ENCODE measurements at places on chromosomes 2 and 18.
A peak's percentile ranks its signal among the peaks of the same experiment; 100 is the strongest.

DNA sequence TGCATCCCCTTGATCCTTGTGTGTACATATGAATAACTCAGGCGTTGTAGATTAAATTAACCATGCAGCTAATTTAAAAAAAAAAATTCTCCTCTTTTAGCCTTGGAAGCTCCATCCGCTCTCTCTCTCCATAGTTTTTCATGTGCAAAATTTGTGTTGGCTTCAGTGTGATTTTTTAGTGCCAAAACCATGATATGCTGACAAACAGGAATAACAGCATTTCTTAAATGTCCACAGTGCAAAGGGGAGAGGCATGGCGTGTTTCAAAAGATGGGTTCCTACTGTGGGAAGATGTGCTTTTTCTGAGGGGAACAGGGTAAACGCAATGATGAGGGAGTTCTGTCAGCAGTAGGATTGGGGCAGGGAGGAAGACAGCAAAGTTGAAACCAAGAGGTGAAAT, 247.0 kb downstream of the ICOS start:
- H3K27me3 ChIP-seq, result peaks cover 7% of the 10 kb centered on the region
- no peak overlapping the region for H3K27ac ChIP-seq
- H3K4me3 ChIP-seq, result no peak overlapping the region
- DNase-seq, result no peak

DNA sequence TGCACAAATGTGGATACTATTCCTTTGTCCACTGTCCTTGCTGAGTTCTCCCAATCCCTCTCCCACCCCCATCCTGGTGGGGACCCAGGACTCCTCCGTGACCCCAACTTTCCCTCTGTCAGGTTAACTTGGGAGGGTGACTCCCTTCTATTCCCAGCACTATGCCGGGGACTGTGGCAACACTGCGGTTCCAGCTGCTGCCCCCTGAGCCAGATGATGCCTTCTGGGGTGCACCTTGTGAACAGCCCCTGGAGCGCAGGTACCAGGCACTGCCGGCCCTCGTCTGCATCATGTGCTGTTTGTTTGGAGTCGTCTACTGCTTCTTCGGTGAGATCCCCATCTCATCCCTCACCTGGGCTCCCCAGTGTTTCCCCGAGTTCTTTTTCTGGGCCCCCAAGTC, 739 bp downstream of the TMEM198 start:
- H3K36me3 ChIP-seq, result peaks cover 9% of the 10 kb centered on the region
- peak overlapping the region; percentile 31 for H3K27ac ChIP-seq
- DNase-seq, result no peak
- peak overlapping the region; percentile 75 for H3K4me3 ChIP-seq

DNA sequence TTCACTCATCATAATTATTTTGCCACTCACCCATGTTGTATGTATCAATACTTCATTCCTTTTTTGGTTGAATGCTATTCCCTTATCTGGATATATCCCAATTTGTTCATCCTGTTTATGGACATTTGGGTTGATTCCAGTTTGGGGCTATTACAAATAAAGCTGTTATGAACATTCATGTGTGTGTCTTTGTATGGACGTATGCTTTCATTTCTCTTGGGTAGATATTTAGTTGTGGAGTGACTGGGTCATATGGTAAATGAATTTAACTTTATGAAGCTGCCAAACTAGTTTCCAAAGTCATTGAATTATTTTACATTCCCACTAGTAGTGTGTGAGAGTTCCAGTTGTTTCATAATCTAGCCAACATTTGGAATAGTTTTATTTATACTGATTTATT, 2.7 kb downstream of the FAM228B start:
- no peaks in the 10 kb centered on the region for H3K36me3 ChIP-seq
- no peaks in the 10 kb centered on the region for H3K27me3 ChIP-seq
- H3K27ac ChIP-seq, result no peak overlapping the region
- DNase-seq, result no peak
- H3K4me3 ChIP-seq, result no peak overlapping the region

DNA sequence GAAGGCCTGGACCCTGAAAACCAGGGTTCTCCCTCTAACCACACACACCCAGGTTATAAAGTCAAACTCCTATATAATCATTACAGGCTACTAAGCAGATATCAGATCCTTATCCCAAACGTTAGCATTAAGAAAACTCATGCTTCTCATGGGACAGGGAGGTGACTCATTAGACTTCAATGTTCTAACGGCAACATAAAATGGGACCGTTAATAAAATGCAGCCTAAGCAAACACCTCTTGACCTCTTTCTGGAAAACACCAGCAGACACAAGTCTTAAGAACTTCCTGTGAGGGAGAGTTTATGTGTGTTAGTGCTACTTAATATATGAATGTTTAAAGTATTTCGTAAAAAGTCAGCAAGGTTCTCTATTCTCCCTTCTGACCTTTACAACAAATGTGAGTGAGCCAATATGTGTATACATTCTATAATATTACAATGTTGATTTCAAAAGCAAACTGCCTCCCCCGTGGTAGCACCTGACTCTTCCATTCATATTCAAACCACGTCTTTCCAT, 31.7 kb downstream of the LPIN2 start:
- H3K4me3 ChIP-seq, result peak overlapping the region; percentile 79
- H3K27ac ChIP-seq, result peak overlapping the region; percentile 88
- DNase-seq, result no peak
- no peaks in the 10 kb centered on the region for H3K27me3 ChIP-seq

DNA sequence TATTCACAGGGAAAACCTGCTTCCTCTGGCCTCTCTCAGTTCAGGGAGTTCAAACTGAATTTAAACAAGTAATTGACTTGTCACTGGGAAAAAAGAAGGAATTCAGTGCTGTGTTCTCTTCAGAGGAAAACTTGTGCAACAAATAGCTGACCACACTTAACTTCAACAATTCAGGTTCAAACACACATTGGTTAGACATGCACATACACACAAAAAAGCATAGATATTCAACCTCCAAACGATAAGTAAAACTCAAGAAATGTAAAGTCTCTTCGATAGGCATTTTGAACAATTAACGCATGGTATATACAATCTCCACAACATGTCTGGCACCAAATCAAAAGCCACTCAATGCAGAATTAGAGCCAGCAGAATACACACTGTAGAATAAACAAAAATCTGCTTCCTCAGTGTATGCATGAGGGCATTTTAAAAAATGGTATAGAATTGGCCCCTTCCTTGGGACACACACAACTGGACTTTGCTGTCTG, 269.0 kb downstream of the TCF4 start:
- H3K36me3 ChIP-seq, result no peaks in the 10 kb centered on the region
- no peak overlapping the region for H3K4me3 ChIP-seq
- H3K27ac ChIP-seq, result no peak overlapping the region
- peaks cover 9% of the 10 kb centered on the region for H3K4me1 ChIP-seq
- DNase-seq, result no peak

DNA sequence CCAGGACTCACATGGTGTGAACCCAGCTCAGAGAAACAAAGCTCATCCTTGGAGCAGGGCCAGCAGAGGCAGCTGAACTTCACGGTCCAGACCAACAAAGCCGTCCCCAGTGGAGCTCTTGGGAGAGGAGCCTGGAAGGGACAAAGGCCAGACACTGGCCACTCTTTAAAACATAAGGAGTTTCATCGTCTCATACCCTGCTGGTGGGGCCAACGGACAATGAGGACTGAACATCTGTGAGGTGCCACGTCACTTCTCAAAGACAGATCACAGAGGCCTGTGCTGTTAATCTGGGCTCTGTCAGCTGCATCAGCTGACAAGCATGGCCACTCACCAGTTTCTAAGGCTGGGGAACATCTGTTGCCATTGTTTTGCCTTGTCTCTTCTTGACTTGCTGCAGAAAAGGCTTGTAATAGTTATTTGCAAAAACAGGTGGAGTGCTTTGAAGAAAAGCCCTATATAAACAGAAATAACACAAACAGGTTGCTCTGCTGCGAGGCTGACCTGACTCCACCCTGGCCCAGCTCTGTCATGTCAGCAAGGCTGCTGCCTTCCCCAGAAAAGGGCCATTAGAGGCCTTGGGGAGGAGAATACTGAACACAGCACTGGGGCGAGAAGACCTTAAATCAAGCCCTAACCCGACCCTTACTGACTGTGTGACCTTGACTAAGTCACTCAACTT, 68.1 kb upstream of the DAPL1 start:
- H3K4me1 ChIP-seq, result no peaks in the 10 kb centered on the region
- peaks cover 3% of the 10 kb centered on the region for H3K27me3 ChIP-seq
- H3K27ac ChIP-seq, result no peak overlapping the region
- no peaks in the 10 kb centered on the region for H3K36me3 ChIP-seq

- no peaks in the 10 kb centered on the region for H3K4me1 ChIP-seq
- H3K27me3 ChIP-seq, result no peaks in the 10 kb centered on the region
- H3K27ac ChIP-seq, result no peak overlapping the region
- no peak overlapping the region for H3K4me3 ChIP-seq
- H3K36me3 ChIP-seq, result no peaks in the 10 kb centered on the region
Measured at GRCh38 chr2:182208421-182208820, 218.4 kb downstream of the PDE1A start.

- no peak for DNase-seq
- H3K27me3 ChIP-seq, result peaks cover 18% of the 10 kb centered on the region
- H3K27ac ChIP-seq, result no peak overlapping the region
- H3K4me3 ChIP-seq, result no peak overlapping the region
- H3K36me3 ChIP-seq, result no peaks in the 10 kb centered on the region
Measured at GRCh38 chr2:238776003-238776760, 71.7 kb upstream of the TWIST2 start.

All from activated naive CD8-positive, alpha-beta T cell treated with anti-CD3 and anti-CD28 coated beads for 36 hours (primary cell).